AG09309 (cell line): ENCODE measurements at places on chromosomes 3 and 15.

- DNase-seq, result peak; percentile 28
These were observed 14.4 kb upstream of the C3orf80 start for GRCh38 chr3:160210799-160211221.

DNA sequence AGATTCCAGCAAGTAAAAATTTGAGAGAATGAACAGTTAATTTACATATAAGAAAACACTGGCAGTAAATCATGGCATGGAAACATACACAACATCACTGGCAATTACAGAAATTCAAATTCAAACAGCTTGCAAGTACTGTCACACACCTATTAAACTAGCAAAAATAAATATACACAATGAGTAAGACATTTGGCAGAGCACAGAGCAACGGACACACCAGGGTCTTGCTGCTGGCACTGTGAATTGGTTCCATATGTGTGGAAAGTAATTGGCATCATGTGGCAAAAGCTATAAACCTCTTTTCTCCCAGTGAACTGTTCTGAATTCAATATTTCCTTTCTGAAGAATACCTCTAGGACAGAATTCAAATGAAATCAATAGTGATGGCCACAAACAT, 78.3 kb downstream of the LRRK1 start:
- DNase-seq, result peak; percentile 63

DNA sequence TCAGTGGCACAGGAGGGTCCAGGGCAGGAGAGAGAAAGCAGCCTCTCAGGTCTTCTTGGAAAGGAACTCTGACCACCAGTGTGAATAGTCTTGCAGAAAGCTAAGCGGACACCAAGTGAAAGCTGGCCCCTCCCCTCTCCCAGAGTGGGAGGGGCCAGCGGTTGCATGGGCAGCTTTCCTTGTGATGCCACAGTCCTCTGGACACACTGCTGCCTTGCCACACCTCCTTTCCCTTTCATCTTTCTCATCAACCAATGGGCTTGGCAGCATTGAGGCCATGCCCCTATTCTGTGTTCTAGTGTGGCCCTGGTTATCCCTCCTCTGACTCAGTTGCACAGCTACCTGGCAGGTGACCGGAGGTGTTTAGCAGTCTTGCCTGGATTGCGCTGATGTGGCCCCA, 49.7 kb upstream of the GOLGA6B start:
- no peak for DNase-seq

GRCh38 chr3:61343543-61343942, 92.3 kb upstream of the FHIT start:
- no peak for DNase-seq

- DNase-seq, result no peak
These were observed 3.9 kb downstream of the CLDND1 start for GRCh38 chr3:98518816-98519215.

DNA sequence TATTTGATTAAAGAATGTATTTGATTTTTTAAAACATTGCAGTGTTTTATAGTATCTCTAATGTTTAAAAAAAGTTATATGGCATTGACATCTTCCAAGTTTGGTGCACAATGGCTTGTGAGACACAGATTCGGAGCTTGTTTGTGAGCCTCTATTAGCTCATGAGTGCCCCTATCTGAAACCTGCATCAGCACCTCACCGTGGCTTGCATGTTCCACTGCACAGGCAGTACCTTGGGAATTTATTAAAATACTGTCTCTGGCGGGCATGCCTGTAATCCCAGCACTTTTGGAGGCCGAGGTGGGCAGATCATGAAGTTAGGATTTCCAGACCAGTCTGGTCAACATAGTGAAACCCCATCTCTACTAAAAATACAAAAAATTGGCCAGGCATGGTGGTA, 6.8 kb upstream of the RTP2 start:
- no peak for DNase-seq
